ENCODE measurements at places on chromosomes 1 and 21.

- DNase-seq: no peak
Measured at GRCh38 chr1:4172644-4173599, 272.9 kb upstream of the C1orf174 start.

- no peak for DNase-seq
Measured at GRCh38 chr1:39573736-39574624, 2.6 kb downstream of the PABPC4 start.

GRCh38 chr1:55064861-55065263 is 25.5 kb downstream of the PCSK9 start:
- DNase-seq: no peak

DNA sequence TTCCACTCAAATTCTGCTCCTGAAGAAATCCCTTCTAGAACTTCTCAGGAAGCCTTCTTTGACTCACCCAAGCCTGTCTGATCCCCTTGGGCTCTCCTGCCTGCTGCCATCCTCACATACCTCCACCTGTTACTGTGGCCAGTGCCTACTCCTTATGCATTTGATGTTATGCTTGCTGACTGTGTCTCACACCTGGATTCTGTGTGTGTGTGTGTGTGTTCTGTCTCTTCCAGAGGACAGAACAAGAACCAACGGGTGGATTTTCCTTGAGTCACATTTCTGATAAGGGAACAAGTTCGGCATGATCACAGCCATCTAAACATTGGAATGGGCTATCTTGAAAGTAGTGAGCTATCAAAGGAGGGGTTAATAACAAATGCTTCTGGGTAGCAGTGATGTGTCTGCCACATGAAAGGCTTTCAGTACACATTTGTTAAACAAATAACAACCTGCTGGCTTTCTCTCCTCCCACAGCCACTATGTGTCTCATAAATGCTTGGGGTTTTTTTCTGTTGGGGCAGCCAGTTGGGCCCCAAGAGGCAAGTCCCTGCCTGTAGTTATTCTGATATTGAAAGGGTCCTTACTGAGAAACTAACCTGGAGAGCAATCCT is 8.9 kb upstream of the GPR37L1 start:
- no peak for DNase-seq

GRCh38 chr1:17109892-17110554 is 9.2 kb downstream of the PADI2 start:
- DNase-seq: no peak

- DNase-seq: no peak
Measured at GRCh38 chr1:38727684-38728584, 131.6 kb downstream of the RRAGC start.

DNA sequence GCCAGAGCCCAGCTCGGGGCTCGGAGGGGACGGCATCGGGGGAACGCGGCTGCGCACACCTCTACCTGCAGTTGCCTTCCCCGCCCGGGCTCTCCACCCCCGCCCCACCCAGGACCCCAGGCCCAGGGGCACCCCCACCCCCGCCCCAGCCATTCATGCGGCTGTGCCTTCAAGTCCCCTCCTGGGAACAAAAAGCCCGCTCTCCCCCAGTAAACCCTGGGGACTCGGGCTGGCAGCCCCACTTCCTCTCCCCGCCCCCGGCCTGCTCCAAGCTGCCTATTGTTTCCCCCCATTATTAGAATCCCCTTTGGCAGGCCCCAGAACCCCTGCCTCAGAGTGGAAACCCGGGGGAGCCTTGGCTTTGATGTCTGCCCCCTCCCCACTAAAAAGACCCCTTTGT is 18.0 kb downstream of the MEGF6 start:
- DNase-seq: no peak

DNA sequence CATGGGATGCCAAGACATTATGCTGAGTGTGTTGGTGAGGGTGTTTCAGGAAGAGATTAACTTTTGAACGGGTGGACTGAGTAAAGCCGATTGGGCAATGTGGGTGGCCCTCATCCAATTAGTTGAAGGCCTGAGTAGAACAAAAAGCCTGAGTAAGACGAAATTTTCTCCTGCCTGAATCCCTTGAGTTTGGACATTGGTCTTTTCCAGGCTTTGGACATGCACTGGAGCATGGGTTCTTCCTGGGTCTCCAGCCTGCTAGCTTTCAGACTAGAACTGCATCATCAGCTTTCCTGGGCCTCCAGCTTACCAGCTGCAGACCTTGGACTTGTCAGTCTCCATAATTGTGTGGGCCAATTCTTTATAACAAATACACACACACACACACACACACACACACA is 63.6 kb downstream of the NIBAN1 start:
- no peak for DNase-seq

DNA sequence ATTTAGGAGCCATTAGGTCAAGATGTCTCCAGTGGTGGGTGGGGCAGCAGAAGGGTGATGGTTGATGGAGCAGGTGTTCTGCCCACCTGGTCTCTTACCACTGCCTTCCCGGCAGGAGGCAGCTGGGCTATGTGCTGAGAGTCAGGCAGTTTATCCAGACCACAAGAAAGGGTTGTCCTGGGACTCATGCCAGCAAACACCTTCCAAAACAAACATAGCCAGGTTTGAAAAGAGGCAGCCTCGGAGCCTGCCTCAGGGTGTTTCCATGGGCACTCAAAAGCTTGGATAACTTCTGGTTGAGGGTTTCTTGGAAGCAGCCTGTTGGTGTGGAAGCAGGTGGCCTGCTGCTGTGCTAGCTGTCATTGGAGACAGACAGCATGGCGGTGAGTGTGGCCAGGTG is 187.2 kb downstream of the PCP4 start:
- DNase-seq: no peak

GRCh38 chr1:94144836-94145235 is 23.9 kb upstream of the ABCA4 start:
- no peak for DNase-seq

DNA sequence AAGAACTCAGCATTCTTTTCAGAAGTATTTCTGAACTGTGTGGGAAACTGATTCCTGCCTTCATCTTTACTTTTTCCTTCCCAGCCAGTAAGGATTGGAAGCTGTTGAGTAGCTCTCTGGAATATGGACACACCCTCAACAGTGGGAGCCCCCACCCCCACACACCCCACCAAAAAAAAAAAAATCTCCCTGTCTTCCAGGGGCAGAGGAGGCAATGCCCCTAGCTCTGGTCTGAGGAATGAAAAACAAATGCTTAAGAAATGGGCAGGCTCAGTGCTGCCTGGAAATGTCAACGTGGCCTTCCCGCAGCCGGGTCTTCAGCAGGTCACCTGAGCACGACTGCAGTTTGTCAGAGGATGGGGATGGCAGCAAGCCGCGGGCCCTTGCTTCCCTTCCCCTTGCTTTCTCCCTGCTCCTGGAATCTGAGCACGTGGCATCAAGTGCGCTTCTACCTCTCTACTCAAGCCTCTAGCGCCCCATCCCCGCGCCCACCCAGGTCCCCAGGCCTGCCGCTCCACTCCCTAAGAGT is 479 bp downstream of the RGS16 start:
- no peak for DNase-seq

- DNase-seq: no peak
Measured at GRCh38 chr1:82048596-82048995, 247.9 kb downstream of the ADGRL2 start.

- DNase-seq: no peak
Measured at GRCh38 chr1:117180147-117180967, 30.4 kb downstream of the VTCN1 start.

DNA sequence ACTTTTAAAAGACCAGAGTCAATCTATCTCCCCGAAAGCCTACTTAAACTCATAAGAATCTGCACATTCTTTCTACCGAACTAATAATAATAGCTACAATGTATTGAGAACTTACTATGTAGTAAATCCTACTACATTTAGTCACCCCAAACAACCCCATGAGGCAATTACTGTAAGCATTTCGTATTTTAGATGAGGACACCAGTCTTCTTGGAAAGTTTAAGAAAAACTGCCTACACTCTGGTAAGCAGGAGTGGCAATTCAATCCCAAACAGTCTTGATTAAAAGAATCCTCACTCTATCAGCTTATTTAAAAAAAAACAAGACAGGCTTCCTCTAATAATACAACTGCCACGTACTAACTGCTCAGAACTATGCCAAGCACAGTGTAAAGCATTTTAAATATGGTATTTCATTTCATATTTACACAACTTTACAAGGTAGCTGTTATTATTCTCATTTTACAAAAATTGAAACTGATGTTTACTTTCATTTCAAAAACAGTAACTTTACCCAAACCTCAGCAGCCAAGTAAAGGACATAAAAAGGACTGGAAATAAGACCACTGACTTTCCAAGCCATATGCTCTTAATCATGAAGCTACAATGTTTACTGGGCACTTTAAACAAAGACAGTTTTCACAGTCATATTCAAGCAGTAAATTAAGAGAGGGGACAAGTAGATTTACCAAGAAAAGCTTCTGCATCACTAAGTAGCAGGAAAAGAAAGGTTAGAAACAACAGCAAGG is 13.9 kb downstream of the ARID4B start:
- DNase-seq: no peak

DNA sequence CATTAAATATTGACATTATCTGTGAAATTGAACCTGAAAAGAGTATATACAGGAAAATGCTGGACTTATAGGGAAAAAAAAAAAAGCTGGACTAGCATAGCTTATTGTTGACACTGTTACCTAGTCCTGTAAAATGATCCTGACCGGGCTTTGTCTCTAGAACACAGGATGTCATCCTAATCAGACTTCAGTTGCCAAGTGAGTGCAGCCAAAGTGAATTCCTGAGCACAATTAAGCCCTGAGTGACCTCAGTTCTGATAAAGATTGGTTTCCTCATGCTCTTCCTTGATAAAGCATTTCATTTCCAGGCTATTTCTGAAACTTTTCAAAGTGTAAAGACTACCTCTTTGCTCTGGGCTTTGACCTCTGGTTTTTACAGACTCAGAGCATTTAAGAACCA is 19.8 kb downstream of the SELP start:
- DNase-seq: no peak

DNA sequence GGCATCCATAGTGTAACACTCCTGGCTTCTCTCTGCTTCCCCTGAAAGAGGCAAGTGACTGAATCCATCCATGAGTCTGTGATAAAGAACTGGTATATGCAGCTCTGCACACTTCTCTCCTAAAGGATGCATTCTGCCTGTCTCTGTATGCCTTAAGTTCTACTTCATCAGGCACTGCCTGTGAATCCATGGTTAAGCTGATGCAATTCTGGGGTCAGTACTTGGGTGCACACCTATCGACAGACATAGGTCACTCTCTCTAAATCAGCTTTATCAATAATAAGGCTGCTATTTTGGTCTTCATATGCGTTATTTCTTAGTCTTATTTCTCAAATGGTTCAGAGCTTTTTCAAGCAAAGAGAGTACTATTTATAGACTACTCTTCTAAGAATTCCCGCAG is 32.7 kb upstream of the PTP4A2 start:
- no peak for DNase-seq

- no peak for DNase-seq
Measured at GRCh38 chr1:88787023-88787903, 103.2 kb downstream of the PKN2 start.

DNA sequence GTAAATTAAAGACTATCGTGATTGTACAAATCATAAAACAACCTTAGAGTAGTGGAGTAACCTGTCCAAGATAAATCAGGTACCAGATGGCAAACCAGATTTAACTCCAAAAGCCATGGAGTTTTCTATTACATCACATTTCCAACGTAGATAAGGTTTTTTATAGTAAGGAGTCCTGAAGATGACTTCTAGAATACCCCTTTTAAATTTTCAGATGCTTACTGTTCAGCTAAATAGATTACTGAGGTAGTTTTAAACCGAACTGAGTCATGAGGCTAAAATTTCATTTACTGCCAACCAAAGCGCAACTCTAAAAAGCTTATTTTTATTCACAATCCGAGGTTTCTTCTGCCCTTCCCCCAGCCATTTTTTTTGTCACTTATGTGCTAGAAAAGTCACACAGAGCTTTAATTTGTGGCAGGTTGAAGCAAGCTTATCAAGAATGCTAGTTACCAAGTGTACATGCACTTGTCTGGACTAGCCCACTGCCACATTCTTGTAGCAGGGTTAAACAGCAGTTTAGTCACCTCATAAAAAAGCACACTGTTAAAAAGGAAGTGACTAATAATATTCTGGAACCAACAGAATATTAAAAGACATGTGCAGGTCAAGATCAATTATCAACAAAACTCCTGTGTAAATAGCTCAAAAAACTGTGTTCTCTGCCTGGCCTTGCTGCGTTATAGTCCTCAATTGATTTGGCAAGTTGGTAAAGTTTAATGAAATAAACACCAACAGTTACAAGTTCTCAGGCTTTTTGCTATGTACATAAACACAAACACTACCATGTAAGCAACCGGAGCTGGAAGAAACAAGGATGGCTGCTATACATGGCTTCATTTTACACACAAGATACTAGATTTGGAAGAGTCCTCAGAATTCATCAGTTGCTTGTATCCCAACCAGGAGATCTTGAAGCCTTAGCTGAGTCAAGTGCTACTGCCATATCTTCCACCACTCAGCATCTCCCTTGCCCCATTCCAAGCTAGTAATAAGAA is 180.3 kb upstream of the DMRTA2 start:
- no peak for DNase-seq

GRCh38 chr1:26184086-26184485 is 6.3 kb upstream of the CATSPER4 start:
- no peak for DNase-seq

- no peak for DNase-seq
Measured at GRCh38 chr1:159830722-159831121, 4.0 kb downstream of the SLAMF8 start.

- no peak for DNase-seq
Measured at GRCh38 chr1:117598489-117598888, 7.4 kb upstream of the TENT5C start.

GRCh38 chr1:201461645-201462441 is 7.1 kb downstream of the PHLDA3 start:
- DNase-seq: no peak

GRCh38 chr1:156475568-156476500 is 24.7 kb downstream of the MEF2D start:
- no peak for DNase-seq

GRCh38 chr1:236147068-236147467 is 4.7 kb downstream of the GPR137B start:
- DNase-seq: no peak

DNA sequence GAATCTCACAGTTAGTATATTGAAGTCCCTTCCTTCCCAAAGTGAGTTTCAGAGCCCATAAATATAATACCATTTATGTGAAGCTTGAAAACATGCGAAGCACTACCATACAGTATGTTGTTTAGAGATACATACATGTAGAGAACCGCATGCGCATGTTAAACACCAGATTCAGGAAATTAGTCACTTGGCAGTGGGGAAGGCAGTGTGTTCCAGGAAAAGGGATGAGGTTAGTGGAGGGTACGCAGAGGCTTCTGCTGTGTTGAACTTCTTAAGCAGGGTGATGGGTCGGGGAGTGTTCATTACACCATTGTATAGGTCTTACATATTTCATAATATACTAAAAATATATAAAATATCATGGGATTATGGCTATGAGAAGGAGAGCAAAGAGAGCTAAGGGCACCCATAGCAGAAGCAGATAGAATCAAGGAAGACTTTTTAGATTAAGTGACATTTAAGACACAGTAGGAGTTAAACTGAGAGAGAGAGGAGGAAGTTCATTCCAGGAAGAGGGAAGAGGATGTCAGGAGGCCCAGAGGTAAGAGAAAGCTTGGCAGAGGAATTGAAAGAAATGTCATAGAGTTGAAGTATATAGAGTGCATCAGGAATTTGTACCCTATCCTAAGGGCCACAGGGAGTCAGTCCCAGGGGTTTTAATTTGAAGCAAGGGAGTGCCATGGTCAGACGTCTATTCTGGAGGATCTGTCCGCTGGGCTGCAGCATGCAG is 43.5 kb upstream of the SARS1 start:
- no peak for DNase-seq

All from naive B cell (primary cell).